ENCODE measurements at places on chromosomes 7 and 10.

GRCh38 chr10:34985823-34986222 is 104.3 kb downstream of the CUL2 start:
- no peak for DNase-seq

- no peak for DNase-seq
Observed at GRCh38 chr10:90420637-90421318, 437.1 kb downstream of the HTR7 start.

- no peak for DNase-seq
Observed at GRCh38 chr10:114772496-114773196, 48.9 kb upstream of the FHIP2A start.

GRCh38 chr7:26363465-26363864 is 71.8 kb downstream of the SNX10 start:
- no peak for DNase-seq

GRCh38 chr10:116178086-116178605 is 94.9 kb downstream of the GFRA1 start:
- no peak for DNase-seq

DNA sequence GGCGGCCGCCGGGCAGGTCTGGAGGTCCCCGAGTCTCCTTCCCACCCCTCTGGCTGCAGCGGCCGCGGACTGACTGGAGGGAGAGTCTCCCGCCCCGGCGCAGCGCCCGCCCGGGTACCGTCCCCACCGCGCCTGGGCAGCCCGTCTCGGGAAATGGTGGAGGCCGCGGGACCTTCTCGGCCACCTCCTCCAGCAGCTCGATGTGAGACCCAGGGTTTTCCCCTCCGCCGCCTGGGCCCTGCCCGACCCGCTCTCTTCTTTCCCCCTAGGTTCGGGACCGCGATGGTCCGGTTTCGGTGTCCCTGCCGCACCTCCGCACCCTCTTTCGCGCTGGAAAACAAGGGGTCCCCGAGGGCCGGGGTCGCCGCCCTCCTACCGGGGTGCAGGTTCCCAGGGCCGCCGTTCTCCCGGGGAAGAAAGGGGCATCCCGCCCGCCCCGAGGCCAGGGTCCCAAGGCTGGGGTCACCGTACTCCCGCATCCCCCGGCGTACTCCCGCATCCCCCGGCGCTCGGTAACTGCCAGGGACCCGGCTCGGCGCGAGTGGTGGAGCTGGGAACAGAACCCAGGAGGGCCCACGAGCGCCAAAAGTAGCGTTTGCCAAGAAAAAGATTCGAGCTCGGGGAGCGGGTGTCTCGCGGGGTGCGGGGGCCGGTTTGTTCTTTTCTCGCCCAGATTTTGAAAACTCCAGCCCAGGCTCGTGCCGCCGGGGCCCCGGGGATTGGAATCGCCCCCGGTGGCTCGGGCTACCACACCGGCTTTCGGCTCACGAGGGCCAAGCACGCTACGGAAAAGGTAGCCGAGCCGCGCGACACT is 3.4 kb downstream of the TNRC18 start:
- peak; percentile 33 for DNase-seq

- DNase-seq, result no peak
Observed at GRCh38 chr10:26436848-26437247, 1.3 kb upstream of the APBB1IP start.

Measured in T-helper 17 cell (primary cell).